ENCODE measurements at places on chromosomes 4 and X.

DNA sequence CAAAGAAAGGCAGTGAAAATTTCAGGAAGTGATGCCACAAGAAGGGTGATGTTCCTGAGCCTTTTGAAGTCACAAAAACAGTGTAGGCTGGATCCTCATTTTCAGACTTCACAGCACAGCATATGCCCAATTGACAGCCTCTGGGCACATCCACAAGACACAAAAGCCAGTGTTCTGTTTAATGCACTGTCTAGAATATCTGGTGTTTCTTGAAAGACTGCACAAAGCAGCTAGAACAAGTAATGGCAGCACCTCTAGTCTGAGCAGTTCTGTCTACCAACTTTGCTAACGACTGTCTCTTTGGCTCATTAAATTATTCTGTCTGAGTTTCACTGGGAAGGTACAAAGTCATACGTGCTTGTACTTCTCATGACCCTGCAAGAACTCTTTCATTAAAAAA, 417.1 kb upstream of the GALNT7 start:
- DNase-seq = no peak

DNA sequence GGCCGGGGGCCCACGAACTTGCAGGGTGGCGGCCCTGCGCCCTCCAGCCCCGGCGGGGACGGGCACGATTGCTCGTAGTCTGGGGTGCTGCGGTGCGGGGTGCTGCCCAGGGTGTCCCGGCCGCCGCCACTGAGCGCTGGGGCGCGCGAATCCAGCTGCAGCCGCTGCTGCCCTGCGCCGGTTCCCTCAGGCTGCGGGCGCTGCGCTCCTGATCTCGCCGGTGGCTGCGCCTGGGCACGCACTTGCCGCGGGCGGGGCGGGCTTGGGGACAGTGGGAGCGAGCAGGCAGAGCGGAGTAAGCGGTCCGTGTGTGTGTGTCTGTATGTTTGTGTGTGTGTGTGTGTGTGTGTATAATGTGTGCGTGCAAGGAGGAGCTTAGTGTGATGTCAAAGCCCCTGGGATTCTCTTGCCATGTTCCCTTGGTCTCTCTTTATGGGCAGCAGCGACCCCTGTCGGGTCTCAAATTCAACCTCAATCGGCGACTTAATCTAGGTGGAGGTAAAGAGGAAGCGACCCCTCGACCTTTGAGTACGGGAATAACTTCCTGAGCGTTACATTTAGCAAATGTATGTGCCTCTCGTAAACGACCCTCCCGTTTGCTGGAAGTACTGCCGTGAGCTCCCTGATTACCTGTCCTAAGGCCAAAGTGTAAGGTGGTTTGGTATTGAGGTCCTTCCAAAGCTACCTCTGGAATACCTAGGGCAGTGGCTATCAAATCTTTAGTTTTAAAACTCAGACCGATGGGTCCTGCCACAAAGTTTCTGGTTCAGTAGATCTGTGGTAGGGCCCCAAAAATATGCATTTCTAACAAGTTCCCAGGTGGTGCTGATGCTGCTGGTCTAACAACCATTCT, at the start of gene RNF150:
TSS of gene RNF150 (minus strand) at position 324 of the 853 bp plus-strand sequence.
- DNase-seq = peak; percentile 89

- DNase-seq = no peak
Observed at GRCh38 chrX:151806967-151807540, 72.5 kb downstream of the CNGA2 start.

DNA sequence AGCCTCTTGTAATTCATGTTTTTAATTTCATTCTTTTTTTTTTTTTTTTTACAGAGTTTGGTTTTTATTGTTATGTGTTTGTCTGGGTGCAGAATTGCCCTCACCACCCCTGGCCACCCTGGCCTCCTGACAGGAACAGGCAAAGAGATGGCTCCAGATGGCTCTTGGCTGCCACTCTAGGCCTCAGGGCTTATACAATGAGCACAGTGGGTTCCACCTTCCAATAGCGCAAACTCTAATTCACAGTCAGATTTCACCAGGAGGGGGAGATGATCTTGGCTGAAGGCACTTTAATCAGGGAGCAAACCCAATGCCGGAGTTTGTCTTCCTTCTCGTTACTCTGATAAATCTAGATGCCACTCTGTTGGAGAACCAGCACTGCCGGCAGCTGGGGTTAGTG, 24.8 kb downstream of the CPE start:
- DNase-seq = no peak

- DNase-seq = no peak
Observed at GRCh38 chr4:40702800-40703151, 47.0 kb upstream of the NSUN7 start.

DNA sequence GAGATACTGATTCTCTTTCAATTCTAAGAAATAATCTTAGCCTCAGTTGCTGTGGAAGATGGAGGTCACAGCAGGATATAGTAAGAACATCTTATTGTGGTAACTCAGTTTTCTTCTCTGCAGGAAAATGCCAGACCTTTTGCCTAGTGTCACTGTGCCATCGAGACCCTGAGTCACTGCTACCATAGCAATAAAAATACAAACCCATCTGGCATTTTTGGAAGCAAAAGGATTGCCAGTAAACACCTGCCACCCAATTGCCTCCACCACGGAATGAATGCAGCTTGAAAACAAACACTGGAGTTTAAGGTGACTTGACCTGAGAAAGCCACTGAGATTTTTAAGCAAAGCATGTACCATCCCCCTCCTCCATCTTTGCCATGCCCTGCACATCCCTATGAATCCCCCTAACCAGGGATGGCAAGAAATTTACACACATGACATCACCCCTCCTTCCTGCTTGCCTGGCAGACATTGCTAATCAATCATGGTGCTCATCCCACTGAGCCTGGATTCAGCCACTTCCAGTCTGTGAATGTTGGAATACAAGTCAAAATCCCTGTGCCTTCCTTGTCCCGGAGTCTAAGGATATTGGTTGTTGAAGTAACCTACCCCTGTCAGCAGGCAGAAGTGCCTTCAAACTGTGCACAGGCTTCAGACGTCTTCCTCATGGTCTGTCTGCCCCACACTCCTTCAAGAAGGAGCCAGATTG, 59.6 kb upstream of the MAMLD1 start:
- no peak for DNase-seq

DNA sequence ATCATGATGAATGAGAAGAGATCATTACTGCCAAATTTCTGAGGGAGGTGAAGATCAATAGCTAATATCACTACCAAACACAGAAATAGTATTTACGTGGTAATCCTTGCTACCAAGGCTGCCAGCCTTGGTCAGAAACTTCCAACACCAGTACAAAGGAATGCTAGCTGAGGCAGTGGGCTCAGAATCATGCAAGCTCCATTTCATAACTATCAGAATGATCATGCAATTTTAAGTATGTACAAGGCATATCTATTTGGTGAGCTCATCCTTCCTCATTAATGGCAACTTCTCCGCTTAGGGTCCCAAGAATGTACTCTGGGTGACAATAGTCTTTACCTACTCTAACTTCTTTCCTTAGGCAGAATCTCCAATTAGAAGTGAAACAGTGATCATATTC, 135.0 kb downstream of the GPC3 start:
- DNase-seq = no peak

GRCh38 chr4:93147524-93148212, 680.9 kb upstream of the ATOH1 start:
- no peak for DNase-seq

DNA sequence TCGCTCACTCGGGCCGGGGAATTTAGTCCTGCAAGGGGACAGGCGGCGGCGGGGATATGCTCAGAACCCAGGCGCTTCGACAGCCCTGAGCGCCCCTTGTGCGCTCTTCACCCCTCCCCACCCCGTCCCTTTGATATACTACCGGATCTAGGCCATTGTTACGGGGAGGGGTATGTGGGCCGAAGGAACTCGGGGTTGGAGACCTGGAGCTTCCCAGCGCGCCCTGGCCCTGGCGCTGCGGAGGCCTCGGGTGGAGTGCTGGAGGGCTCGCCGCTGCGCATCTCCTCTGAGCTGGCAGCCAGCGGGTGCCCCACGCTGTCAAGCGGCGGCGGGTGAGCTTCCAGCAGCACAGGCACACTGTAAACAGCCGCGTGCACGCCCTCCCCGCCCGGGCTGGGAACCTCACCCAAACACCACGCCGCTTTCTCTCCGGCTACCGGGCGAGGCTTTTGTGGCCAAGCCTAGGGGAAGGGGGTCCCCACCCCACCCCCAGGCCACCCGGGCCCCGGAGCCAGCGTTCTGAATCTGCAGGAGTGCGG, 54.5 kb upstream of the BCOR start:
- peak; percentile 43 for DNase-seq

DNA sequence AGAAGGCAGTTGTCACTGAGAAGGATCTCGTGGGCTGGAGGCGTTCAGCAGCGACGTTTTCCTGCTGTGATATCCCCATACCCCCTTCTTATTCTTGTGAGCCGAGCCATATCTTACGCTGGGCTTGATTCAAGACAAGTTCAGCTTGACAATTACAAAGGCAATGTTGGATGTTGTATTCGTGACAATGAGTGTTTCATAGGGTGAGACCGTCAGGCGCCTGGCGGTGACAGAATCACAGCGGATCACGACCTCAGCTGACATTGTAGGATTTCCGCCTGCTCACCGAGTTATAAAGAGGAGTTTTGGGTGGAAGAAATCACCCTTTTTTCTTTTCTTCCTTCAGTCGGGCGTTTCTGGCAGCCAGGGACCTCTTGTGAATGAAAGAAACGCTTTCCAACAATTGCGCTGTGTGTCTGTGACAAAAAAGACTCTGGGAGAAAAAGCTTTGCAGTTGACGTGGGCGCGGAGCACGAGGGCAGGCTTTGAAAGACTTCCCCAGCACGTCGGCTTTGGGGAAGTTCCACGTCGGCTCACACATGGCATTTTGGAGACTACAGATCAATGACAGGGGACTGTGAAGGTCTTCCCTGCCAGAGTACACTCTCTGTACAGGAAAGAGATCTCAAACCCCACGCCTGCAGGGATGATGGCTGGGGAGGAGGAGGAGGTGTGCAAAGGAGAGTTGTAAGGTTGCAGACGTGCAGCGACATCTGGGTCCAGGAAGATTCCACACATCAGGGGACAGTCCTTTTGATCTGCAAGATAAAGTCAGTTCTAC, 135.4 kb downstream of the CRLF2 start:
- no peak for DNase-seq

GRCh38 chrX:130718137-130718536, 184.9 kb downstream of the ENOX2 start:
- no peak for DNase-seq

DNA sequence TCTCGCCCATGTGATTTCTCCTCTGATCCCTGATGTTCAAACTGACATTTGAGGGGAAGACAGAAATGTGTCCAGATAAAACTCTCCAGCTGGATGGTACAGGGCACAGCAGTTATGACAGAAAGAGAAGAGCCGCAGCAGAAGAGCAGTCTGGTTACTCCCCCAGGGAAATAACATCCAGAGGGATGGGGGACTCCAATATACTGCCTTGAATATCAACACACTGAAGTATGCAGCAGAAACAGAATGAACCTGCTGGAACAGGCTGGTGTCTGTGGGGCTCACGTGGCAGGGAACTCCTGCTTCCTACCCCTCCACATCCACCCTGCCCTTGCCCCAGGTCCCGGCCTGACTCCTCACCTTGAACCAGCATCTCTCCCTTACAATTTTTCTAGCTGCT, 93.5 kb downstream of the MGST2 start:
- no peak for DNase-seq

DNA sequence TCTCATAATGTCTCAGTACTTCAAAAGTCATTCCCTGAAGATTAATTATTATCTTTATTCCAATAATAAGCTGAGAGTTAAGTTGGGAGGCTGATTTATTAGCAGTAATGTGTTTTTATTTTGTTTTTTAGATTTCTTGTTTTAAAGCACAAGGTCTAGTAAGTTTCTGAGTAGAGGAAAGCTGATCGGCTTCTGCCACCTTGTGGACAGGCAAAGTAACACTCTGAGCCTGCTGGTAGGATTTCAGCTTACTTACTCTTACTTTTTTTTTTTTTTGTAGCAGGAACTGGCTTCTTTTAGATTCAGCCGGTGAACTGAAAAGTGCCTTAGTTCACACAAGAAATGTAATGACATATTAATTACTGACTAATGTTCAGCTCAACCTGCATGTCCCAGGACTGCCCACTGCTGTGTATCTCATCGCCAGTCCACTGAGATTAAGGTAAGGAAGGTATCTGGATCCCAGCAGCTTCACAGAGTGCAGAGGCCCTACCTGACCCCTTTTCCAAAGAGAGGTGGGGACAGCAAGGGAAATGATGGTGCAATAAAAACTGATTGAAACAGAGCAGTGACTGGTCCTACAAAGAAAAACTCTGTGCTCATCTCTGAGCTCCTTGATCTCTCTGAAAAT, 126.5 kb downstream of the ADGRA3 start:
- peak; percentile 59 for DNase-seq

GRCh38 chrX:148611993-148612392, 111.6 kb downstream of the AFF2 start:
- no peak for DNase-seq

DNA sequence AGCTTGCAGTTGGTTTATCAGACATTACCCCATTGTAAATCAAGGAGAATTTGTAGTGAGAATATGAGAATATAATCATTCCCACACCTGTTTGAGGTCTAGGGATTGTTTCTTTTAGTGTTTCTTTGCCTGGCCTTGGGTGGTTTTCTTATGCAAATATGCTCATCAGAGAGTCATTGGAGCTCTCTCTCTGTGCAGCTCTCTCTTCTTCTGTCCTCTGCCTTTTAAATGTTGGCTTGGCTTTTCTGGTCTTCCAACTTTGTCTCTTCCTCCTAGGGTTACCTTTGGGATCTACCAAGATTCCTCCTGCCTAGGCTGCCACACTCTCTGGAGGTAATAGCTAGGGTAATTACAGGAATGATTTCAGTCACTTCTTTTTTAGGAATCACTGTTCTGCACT, 102.3 kb upstream of the ARSJ start:
- DNase-seq = no peak

- DNase-seq = no peak
Observed at GRCh38 chr4:105707782-105708180, 708 bp downstream of the INTS12 start.

- DNase-seq = no peak
Observed at GRCh38 chr4:128291096-128291495, 3.5 kb upstream of the PGRMC2 start.

GRCh38 chr4:26458157-26458561, 32.1 kb downstream of the CCKAR start:
- DNase-seq = no peak

GRCh38 chr4:144967161-144967560, 130.8 kb downstream of the ANAPC10 start:
- DNase-seq = no peak

DNA sequence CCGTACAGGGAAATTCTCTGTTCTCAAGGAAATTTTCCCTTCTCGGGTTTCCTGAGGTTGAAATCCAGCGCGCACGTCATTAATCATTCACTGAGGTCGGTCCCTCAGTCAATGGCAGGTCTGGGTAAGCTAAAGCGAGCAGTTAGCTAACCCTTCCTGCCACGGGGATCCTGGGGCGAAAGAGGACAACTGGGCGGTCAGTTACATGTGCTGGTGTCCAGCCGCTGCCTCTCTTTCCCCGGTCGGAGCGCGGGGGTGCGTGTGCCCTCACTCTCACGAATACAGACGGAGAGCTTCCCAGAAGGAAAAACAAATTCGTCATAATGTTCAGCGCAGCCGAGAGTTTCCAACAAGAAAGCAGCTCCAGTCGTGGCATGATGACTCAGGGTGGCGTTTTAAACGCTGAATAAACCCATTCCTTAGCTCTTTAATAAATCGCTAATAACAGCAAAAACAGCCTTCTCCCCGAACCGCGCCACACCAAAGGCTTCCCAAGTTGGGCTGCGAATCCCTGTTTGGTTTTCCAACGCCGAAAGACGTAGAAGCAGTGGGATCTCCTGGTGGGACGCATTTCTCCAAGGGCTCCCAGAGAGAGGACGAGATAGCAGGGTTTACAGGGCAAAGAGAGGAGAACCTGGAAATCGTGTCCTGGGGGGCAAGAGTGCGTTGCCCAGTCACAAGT, 752 bp upstream of the FGF5 start:
- peak; percentile 55 for DNase-seq

- DNase-seq = peak; percentile 91
Observed at GRCh38 chr4:70704215-70704930, 16.0 kb downstream of the UTP3 start.

- no peak for DNase-seq
Observed at GRCh38 chr4:17064959-17065358, 166.5 kb upstream of the LDB2 start.
